ENCODE measurements at places on chromosomes 3 and 15. TPM values are rescaled to one million over a fixed set of nuclear protein-coding genes. Genes with fewer than 3 reads are reported as not detected.

DNA sequence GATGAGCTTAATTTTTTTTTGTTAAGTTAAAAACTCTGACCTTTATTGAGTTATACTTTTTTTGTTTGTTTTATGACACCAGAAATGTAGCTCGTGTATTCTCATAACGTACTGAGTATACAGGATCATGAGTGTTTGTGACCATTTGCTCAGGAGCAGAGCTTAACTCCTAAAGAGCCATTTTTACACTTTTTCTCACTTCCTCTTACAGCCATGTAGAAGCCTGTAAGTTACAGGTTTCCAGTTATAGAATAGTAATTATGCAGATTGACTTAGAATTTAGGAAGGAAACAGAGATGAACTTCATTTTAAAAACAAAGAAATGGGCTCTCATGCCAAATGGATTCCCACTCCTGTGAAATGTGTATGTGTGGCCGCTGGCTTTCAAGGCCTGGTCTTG is 151.7 kb downstream of the MCTP2 start:
- no peak for DNase-seq

GRCh38 chr15:85045615-85046014 is 64.0 kb downstream of the PDE8A start:
- DNase-seq = no peak

The HRH1 gene
- total RNA-seq = 17.7 TPM

DNA sequence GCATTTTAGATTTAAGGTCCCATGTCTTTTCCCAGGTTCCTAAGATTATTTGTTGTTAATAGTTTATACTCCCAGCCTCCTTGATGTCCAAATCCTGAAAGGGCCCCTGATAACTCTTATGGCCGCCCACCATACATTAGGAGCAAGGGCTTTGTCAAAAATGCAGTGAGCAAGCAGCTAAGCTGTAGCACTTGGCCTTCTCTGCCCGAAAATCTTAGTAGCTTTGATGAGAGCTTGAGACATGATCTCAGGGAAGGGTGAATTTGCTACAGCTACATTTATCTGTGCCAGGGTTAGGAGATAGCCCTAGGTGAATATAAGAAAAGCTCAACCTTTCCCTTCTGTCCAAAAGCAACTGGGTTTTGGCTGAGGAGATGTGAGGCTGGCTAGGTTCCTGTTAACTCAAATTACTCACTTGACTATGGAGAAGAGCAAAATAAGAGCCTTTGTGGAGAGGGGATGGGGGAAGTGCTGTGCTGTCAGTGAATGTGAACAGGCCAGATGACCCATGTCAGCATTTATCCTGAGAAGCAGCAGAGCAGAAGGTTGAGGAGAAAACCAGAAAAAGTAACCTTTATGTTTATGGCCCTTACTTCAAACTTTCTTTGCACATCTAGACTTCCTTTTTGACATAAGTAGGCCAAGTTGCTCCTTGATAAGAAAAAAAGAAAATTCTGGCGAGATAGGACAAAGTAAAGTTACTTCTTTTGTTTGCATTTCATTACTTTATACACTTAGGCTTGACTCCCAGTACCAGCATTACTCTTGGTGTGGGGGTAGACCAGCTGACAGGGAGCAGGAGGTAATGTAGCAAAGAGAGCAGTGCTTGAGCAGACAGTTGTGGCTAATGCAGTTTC is 21.1 kb downstream of the MAPK6 start:
- DNase-seq = no peak

The SLITRK3 gene
- not detected for total RNA-seq

DNA sequence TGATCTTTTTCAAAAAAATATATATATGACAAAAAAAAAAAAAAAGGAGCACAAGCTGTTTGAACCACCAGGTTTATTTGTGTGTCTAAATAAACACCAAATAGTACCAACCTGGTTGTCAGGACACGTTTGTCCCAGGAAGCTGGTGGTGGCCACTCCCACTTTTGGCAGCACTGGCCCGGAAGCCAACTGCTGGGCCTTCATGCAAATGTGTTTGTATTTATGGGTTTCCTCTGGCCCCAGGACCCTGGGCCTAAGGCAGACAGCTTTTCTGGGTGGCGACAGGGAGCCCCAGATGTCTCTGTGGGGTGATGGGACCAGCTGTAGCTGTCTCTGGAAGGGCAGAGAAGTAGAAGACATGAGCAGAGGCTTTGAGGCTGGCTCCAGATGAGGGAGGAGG is 31.6 kb downstream of the PRKCD start:
- no peak for DNase-seq

DNA sequence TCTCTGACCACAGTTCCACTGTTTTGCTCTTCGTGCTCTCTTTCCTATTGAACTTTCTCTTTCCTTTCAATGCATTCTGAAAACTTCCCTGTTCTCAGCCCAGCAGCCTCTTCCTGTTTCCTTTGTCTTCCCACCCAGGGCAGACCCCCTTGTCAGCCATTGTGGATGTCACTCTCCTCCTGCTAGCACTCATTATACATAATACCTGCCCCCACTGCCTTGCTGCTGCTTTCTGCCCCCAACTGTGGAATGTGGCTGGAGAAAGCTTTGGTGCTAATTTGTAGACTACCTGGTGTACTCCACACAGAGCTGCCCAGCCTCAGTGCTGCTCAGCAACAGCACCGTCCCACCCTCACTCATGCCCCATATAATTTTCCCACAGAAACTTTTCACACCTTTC is 80.2 kb downstream of the CHCHD6 start:
- DNase-seq = no peak

GRCh38 chr15:36422631-36423030 is 156.8 kb upstream of the CDIN1 start:
- DNase-seq = no peak

DNA sequence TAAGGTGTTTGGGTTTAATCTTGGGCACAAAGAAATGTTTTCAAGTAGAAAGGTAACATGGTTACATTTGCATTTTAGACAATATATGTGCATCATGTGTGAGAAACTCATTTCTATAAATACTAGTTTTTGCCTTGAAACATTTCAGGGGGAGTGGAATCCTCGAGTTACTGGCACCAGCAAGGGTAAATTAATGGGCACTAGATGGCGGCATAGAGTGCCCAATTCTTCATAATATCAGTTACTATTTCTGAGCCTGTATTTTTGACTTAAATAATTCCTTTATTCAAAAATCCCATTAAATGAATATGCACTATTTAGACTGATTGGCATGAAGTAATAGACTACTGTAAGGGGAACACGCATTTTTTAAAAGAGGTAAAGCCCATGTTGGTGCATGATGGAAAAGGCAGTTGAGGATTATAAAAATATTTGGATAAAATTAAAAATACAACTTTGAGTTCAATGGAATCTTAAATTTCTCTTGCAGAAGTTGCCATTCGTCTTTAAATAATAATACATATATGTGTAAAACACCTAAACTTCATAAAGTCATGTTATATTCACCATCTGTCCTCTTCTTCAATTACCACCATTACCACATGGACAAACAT is 106.3 kb downstream of the ZBTB20 start:
- no peak for DNase-seq

The IGSF11 gene
- total RNA-seq = not detected

GRCh38 chr3:69292959-69293574 is 92.8 kb downstream of the FRMD4B start:
- DNase-seq = no peak

- DNase-seq = no peak
These were observed 1520.6 kb upstream of the CADM2 start for GRCh38 chr3:83438188-83438587.

- no peak for DNase-seq
These were observed 16.9 kb downstream of the TIGIT start for GRCh38 chr3:114310695-114311094.

DNA sequence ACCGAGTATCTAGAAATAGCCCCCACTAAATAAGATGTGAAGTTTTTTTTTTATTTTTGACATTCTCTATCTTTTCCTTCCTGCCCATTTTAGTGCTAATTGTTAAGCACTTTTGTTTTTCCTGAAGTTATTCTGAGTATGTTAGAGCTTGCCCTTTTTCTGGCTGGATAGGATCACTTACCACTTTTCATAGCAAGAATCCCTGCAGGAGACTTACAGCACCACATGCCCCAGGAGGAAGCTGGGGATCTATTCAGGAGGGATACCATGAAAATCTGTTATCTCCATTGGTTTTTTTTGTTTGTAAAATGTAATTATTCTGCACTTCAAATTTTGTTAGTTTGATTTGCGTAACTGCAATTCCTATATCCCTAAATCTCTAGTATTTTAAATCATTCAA is 968.4 kb downstream of the ZPLD1 start:
- DNase-seq = no peak

DNA sequence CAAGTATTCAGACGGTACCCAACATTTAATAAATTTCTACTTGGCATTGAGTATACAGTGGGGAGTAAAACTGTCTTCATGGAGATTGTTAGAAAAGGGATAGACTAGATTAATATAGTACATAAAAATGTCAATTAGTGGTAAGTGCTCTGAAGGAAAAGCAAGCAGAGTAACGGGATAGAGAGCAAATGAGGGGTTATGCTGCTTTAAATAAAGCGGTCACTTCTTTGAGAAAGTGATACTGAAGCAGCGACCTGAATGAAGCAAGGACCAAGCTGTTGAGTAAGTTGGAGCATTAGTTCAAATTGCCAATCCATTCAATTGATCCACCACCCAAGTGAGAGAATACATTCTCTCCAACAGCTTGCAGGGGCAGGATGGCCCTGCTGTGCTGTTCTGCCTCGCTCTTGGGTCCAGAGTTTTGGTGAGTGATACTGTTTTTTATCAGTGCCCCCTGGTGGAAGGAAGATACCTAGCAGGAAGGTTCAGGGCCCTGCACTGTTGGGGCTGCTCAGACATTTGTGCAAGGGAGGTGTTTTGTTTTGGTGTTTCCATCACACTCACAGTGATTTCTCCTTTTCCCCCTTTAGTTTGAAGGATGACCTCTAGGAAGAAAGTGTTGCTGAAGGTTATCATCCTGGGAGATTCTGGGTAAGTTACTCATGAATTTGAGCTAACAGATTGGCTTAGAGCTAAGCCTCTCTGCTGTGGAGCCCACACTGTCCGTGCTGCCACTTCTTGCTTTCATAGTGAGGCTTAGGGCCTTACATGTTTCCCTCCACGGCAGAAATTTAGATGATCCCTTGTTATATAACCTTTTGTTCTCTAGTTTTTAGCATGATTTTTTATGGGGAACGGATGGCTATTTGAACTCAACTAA is 69.0 kb downstream of the RAB7A start:
- no peak for DNase-seq

DNA sequence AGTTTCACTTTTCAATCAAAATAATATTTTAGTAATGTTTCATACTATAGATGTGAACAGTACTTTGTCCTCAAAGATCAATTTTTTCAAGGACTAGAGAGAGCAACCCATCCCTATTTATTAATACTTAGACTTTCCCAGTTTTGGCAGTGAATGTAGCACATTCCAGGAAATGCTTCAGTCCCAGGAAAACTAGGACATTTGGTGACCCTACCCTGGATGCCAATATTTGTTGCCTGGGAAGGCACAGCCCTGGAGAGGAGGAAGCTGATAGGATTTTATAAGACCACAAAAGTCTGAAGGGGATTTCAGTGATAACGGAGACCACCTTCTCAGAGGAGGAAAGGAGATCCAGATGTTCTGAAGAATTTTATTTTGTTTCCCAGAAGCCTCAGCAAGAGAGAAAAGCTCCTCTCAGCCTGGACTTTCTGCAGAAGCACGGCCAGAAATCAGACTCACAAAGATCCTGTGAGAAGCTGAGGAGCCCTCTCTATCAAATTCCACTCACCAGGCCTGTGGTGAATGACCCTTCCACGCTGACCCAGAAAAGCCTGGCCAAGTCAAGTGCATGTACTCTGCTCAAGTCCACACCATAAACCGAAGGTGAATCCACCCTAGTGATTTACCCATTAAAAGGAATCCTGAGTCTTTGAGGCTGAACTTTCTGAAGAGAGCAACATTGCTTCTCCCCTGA is 87.7 kb upstream of the ABHD17C start:
- no peak for DNase-seq

GRCh38 chr3:143362115-143362991 is 242.8 kb downstream of the CHST2 start:
- DNase-seq = no peak

GRCh38 chr3:23422517-23422851 is 219.4 kb downstream of the UBE2E2 start:
- no peak for DNase-seq

The CD80 gene
- total RNA-seq = 0.14 TPM

DNA sequence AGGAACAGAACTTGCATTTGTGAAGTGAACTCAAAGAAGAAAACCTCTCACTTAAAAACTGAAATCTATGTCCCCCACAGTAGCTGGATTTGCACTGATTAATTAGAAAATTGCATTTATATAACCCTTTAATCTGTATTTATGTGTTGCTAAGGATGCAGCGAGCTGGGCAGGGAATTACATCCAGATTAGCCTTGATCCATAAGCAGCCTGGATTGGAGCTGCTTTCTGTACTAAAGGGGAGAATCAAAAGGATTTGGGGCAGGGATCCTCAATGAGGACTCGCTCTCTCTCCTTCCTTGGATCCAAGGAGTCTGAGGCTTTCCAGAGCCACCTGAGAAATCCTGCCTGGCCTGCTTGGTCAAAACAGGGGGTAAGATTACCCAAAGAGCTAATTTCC is 125.9 kb downstream of the TLE3 start:
- DNase-seq = no peak

The SAXO2 gene
- total RNA-seq = not detected

- no peak for DNase-seq
These were observed 72.3 kb downstream of the RPN1 start for GRCh38 chr3:128578346-128578745.

The PRR20G gene
- not detected for total RNA-seq

DNA sequence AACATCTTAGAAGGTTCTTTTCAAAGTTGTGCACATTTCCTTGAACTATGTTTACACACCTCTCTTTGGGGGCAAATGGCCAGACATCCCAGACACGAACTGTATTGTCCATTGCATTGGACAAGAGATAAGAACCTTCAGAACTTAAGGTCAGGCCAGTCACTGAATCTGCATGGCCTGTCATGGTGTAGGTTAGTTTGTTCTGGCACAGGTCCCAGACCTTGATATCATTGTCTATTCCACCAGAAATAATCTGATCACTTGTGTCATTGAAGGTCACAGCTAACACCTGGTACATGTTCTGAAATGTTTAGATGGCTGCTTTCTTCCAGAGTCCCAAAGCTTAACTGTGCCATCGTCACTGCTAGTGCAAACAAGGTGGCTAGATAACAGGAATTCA is 55.7 kb downstream of the KCNAB1 start:
- no peak for DNase-seq

The ADIPOQ gene
- 6.8 TPM for total RNA-seq

DNA sequence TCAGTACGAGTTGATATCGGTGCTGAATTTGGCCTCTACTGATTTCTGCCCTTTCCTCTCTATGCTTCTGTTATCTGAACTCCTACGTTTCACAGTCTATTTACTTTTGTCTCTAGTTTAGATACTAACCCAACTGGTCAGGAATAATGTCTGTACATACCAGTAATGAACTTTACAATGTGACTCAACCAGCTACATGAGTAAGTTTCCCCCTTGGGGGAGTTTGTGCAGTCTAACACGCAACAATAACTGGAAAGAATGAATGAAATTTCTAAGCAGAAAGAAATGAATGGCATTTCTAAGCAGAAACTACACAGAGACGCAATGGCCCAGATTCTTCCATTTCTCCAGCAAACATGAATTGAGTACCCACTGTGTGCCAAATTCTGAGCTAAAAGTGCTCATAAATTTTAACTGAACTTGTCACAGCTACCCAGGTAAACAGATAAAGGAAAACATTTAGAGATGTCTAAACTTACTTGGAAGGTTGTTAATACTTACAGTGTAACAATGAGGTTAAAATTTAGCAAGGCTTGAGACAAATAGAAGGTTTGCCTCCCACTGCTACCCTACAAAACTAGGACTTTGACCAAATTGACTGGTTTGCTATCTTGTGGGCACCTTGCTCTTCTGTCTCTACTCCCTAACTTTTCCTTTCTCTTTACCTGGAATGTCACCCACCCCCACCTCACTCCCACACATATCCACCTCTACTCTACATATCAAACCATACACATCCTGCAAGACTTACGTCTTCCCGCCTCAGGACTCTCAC is 11.6 kb downstream of the UPK1B start:
- DNase-seq = no peak
